Bronchial epithelial cell (primary cell): ENCODE measurements at places on chromosomes 5 and 9. TPM values are rescaled to one million over a fixed set of nuclear protein-coding genes. Genes with fewer than 3 reads are reported as not detected.

DNA sequence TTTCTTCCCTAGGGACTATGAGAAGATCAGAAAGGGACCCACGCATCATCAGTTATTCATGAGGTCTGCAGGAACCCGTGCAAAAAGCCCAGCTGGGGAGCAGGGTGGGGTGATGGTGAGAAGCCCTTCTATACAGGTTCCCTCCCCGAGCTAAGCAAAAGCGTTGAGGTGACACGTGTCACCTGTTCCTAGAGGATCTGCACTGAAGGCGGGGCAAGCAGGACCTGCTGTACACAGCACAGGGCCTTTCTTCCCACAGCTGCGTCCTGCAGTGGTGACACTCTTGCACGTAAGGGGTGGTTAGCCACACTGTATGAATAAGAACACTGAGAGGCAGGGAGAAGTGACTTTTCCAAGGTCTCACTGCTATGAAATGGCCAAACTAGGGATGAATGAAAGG, 37.2 kb upstream of the SH3PXD2B start:
- no peak for DNase-seq

- DNase-seq = no peak
These were observed 139.2 kb upstream of the CCNH start for GRCh38 chr5:87551911-87552310.

GRCh38 chr9:69940674-69941073, 103.0 kb upstream of the MAMDC2 start:
- DNase-seq = no peak

GRCh38 chr9:98066235-98066634, 9.7 kb downstream of the NANS start:
- no peak for DNase-seq

- no peak for DNase-seq
These were observed 243.5 kb upstream of the CCNG1 start for GRCh38 chr5:163193886-163194285.

DNA sequence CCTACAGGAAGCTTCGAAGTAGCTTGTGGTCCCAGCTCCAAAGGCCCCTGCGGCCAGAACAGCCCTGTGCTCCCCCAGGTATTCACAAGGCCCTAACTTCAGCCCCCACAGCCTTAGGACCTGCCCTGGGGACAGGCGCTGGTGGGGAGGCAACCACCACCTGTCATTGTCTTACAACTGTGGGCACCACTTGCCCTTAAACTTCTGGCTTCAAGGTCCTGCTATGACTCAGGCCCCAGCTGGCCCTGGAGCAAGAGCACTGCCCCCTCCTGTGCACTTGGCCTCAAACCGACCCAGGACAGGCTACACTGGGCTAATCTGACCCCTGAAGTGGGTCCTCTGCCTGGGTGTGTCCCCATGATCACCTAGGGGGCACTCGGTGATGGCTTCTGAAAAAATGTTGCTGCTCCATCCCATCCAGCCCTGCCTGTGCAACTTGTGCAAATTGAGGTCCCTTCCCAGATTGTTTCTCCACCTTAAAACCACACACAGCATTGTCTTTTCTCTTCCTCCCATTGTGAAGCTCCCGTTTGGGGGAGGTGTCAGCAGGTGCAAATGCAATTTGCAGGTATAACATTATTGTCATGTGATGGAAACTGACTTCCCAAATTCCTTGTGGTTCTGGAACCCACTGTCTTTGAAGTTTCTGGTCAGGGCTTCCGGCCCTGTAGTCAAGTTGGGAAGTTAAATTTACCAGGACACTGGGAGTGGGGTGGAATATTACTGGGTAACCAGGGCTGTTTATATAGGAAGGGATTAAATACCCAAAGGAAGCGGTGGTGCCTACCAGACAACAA, 1.1 kb upstream of the PROB1 start:
- no peak for DNase-seq

- DNase-seq = no peak
These were observed 88.7 kb downstream of the DEPDC1B start for GRCh38 chr5:60611099-60611740.

DNA sequence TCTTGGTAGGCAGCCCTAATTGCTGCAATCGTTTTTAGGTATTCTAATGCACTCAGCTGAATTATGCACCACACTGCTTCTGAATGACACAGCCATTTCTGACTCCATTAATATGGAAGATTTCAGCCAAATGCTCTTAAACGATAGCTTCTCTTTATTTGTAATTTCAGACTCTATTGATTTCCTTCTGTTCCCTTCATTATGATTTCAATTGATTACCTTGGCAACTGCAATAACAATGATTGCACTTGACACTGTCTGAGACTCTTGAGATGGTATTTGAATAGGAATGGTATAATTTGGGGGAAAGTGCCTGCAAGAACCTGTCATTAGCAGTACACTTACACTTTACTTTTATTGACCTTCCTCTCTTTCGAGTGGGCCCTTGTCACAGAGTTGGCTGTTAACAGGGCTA, 296.1 kb upstream of the DMAC1 start:
- DNase-seq = no peak

DNA sequence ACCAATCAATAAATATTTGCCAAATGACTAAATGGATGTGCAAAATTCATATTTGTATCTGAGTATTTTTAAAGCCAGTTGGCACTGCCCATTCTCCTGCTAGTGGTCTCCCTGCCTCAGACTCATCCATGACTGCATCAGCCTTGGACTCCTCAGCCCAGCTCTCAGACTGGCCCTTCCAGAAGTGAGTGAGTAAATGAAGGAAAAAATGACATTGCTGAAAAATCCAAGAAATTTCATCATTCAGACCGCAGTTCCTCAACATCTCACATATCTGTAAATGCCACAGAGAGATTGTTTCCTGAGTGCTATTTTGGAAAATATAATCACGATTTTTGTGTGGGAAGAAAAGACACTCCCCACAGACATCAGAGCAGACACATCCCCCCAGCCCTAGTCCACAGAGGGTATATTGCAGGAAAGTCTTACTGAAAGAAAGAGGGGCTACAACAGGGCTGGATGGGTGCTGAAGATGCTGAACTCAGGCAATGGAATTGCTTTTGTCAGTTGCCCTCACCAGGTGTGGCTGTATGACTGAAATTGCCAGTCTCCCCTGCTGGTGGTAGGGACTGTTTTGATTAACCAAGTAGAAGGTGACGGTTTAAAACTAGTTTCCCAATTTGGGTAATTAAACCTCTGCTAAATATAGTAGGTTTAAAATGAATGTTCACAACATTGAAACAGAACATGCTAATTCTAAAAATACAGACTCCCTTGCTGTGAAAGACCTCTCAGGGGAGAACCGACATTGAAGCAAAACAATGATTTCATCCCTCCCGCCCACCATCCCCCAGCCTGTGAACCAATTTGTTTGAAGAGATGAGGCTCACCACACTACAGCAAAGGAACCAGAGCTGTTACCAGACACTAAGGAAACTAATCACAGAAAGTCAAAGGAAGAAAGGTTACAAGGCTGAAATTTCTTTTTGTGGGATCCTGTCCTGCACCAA, 158.8 kb downstream of the DEPDC1B start:
- no peak for DNase-seq

- DNase-seq = peak; percentile 48
These were observed 55.2 kb upstream of the SHISAL2B start for GRCh38 chr5:64634997-64635686.

- no peak for DNase-seq
These were observed 7.0 kb upstream of the CARD19 start for GRCh38 chr9:93089024-93089423.

GRCh38 chr9:126440940-126441339, 114.3 kb downstream of the MVB12B start:
- no peak for DNase-seq

DNA sequence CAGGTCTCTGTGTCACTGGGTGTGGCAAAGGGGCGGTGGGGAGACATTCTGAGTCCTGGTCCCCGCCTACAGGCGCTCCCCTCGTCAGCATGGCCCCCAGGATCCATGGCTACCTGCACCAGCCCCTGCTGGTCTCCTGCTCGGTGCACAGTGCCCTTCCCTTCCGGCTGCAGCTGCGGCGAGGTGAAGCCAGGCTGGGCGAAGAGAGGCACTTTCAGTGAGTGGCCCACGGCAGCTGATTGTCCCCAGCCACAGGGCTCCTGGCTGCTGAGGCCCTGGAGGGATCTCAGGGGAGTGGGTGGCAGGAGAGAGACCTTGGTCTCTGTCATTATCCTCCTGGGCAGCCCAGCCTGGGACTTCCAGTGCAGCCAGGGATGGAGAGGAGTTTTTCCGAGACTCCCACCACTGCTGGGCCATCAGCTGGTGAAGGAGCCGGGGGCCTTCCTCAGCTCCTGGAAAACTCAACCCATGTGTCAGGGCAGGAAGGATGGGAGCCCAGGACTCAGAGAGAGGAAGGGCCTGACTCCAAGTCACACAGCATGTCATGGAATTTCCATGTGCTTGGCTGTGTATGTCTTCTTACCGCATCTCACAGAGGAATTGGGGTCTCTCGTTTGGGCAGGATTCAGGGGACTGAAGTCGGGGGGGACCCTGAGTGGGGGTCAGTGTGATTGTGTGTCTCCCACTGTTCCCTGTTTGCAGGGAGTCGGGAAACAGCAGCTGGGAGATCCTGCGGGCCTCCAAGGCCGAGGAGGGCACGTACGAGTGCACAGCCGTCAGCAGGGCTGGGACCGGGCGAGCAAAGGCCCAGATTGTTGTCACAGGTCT, 37.4 kb downstream of the HMCN2 start:
- no peak for DNase-seq

GRCh38 chr9:12794101-12794799, 19.4 kb downstream of the LURAP1L start:
- DNase-seq = peak; percentile 48

- DNase-seq = peak; percentile 61
These were observed 47.1 kb upstream of the CTSL start for GRCh38 chr9:87678650-87679355.

DNA sequence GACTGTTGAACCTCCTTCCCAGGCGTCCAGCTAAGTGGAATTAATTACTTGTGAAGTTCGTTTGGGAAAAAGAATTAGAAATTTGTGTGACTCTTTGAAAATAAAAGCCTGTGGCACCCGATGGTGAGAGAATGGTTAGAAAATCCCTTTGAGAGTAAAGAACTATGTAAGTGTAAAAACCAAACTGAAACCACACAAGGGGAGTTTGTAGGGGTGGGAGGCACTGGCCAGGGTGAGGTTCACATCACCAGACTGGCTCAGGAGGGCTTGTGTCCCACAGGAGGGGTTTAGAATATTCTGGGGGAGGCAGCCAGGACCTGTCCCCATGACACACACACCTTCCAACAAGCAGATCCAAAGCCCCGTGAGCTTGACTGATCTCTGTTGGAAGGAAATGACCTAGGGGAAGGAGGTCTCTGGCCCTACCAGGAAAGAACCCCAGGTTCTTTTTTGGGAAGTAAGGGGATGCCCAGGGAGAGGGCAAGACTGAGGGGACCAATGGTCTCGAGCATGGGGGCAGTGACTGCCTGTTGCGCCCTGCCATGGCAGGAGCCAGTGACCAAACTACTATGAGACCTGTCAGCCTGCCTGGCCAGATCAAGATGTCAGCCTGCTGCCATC, 4.3 kb downstream of the SPATA24 start:
- DNase-seq = no peak

- DNase-seq = no peak
These were observed 115.0 kb upstream of the CACNA1B start for GRCh38 chr9:137762414-137763061.

GRCh38 chr5:133460172-133460758, 152.1 kb downstream of the FSTL4 start:
- peak; percentile 26 for DNase-seq

DNA sequence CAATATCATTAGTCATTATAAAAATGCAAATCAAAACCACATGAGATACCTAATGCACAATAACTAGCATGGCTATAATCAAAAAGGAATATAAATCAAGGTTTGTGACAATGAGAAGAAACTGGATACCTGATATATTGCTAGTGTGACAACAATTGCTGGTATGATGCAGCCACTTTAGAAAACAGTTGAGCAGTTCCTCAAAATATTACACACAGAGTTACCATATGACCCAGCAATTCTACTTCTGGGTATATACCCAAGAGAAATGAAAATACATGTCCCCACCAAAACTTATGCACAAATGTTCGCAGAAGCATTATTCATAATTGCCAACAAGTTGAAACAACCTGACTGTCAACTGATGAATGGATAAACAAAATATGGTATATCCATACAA, 339.7 kb upstream of the POU5F2 start:
- no peak for DNase-seq

GRCh38 chr9:124216474-124217176, 41.1 kb upstream of the NEK6 start:
- DNase-seq = no peak

DNA sequence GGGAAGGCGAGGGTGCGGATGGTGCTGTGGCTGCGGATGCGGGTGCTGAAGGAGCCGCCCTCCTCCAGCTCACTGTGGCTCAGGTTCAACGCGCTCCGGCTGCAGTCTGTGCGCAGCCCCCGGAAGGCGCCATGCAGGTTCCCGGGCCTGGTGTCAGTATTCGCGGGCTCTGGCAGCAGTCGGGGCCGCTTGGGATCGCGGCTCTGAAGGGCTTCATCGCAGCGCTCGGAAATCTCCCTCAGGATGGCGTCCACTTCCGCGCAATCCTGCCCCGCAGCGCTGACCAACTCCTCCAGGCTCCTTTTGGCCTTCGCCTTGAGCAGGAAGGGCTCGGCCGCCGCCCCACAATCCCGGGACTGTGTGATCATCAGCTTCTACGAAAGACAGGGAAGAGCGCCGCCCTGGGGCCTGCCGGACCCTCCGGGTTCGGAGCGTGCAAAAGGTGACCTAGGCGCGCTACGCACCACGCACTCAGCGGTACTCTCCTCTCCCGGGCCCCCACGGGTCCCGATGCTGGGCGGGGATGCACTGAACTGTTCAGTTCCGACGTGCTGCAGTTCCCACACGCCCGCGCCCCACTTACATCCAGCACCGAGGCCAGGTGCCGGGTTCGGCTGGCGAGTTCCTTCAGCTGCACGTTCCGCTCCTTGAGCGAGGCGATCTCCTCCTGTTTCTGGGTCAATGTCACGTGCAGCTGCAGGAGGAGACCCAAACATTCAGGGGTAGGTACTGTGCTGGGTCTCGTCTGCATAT, 6.5 kb downstream of the MCIDAS start:
- no peak for DNase-seq

DNA sequence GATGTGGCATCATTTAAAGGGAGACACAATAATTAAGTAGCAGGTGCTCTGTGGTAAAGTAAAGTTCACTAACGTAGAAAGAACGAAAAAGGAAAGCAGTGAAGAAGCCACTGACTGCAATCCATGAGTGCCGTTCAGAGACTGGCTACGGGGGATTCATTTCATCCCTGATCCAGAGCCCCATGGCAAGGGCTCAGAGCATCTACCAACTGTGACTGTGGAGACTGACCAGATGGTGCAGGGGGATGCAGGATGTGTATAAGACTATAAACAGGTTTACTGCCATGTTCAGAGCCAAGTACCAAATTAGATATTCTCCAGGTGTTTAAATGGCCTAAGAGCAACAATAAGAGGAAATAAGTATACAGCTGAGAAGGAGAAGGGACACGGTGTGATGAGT, 47.7 kb downstream of the MARCHF11 start:
- no peak for DNase-seq

GRCh38 chr5:178644826-178645545, 18.1 kb upstream of the CLK4 start:
- peak; percentile 75 for DNase-seq

Gene ADRB2
- total RNA-seq = 18.7 and 21.9 TPM in 2 replicates

Gene FAM114A2
- 19.7 and 27.1 TPM in 2 replicates for total RNA-seq

Gene CDH9
- not detected in 2 replicates for total RNA-seq

Gene PCDHGB3
- under 0.01 and 0.77 TPM in 2 replicates for total RNA-seq

Gene CSNK1A1
- 518 and 682 TPM in 2 replicates for total RNA-seq

Gene TAF1L
- total RNA-seq = under 0.01 TPM in 1 of 2 replicates, not detected in the other

Gene TPPP
- total RNA-seq = 1.6 and 2.4 TPM in 2 replicates

Gene TAS2R1
- not detected in 2 replicates for total RNA-seq

Gene ADAMTSL1
- 0.13 and 1.6 TPM in 2 replicates for total RNA-seq

Gene HSD17B3
- total RNA-seq = 0.53 and 1.2 TPM in 2 replicates

Gene SLC25A48
- not detected in 2 replicates for total RNA-seq

Gene MZB1
- 0.13 TPM in 1 of 2 replicates, not detected in the other for total RNA-seq

Gene CYLC2
- not detected in 2 replicates for total RNA-seq

Gene TMEM232
- total RNA-seq = 0.51 and 0.79 TPM in 2 replicates

Gene PCDHGC3
- 9.5 and 17.4 TPM in 2 replicates for total RNA-seq
